Activated CD4-positive, alpha-beta memory T cell treated with anti-CD3 and anti-CD28 coated beads, Interleukin-2, amount 10 ng/mL, durations not matched to agents 7 days and 5 days (primary cell): ENCODE measurements at places on chromosomes 11 and 22. TPM values are rescaled to one million over a fixed set of nuclear protein-coding genes. Genes with fewer than 3 reads are reported as not detected.

- peak; percentile 63 for DNase-seq
- no peak overlapping the region for H3K4me3 ChIP-seq
- H3K36me3 ChIP-seq: no peaks in the 10 kb centered on the region
- H3K27me3 ChIP-seq: peaks cover 17% of the 10 kb centered on the region
- peaks cover 30% of the 10 kb centered on the region for H3K4me1 ChIP-seq
Observed at GRCh38 chr11:61756452-61757212, 4.2 kb downstream of the MYRF start.

- H3K4me1 ChIP-seq: peaks cover 58% of the 10 kb centered on the region
- H3K27me3 ChIP-seq: no peaks in the 10 kb centered on the region
- no peak overlapping the region for H3K4me3 ChIP-seq
- peak overlapping the region; percentile 98 for H3K27ac ChIP-seq
- DNase-seq: no peak
Observed at GRCh38 chr22:25735650-25736049, 6.3 kb upstream of the MYO18B start.

DNA sequence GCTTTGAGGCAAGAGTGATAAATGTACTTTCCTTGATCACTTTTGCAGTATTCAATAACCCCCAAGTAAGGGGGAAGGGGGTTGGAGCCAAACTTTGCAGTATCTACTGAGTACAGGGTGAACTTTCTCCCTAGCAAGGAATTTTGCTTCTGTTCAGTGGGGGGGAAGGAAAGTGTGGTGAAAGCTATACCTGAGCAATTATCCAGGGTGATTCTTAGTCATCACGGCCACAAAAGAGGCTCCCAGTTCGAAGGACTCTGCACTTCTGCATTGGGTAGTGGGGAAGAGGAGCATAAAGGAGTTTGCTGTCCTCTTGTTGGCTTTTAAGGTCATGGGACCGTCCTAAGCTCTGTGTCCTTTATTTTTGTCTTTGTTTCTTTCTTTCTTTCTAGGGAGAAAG, 346.5 kb upstream of the SYN3 start:
- H3K4me1 ChIP-seq: no peaks in the 10 kb centered on the region
- H3K36me3 ChIP-seq: no peaks in the 10 kb centered on the region
- H3K4me3 ChIP-seq: no peak overlapping the region
- H3K27me3 ChIP-seq: no peaks in the 10 kb centered on the region
- DNase-seq: no peak
- no peak overlapping the region for H3K27ac ChIP-seq

DNA sequence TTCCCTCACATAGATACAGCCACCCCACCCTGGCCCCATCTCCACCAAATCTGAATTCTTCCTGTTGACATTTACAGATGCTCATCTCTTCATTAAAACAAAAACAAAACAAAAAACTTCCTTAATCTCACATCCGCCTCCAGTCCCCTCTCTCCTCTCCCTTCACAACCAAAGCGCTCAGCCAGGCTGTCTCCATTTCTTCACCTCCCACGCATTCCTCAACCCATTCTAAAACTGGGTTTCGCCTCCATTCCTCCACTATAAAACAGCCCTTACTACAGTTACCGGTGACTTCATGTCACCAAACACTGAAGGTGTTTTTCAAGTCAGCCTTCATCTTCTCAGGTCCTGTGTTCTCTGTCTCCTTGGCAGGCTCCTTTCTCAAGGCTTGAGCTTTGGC, 9.6 kb downstream of the BACE1-AS start:
- no peaks in the 10 kb centered on the region for H3K36me3 ChIP-seq
- peaks cover 5% of the 10 kb centered on the region for H3K4me1 ChIP-seq
- no peaks in the 10 kb centered on the region for H3K27me3 ChIP-seq
- DNase-seq: no peak
- H3K27ac ChIP-seq: no peak overlapping the region
- no peak overlapping the region for H3K4me3 ChIP-seq

- H3K27ac ChIP-seq: no peak overlapping the region
- H3K36me3 ChIP-seq: no peaks in the 10 kb centered on the region
- H3K4me3 ChIP-seq: no peak overlapping the region
- H3K4me1 ChIP-seq: no peaks in the 10 kb centered on the region
- DNase-seq: no peak
Observed at GRCh38 chr11:132579136-132579535, 953.2 kb downstream of the OPCML start.

DNA sequence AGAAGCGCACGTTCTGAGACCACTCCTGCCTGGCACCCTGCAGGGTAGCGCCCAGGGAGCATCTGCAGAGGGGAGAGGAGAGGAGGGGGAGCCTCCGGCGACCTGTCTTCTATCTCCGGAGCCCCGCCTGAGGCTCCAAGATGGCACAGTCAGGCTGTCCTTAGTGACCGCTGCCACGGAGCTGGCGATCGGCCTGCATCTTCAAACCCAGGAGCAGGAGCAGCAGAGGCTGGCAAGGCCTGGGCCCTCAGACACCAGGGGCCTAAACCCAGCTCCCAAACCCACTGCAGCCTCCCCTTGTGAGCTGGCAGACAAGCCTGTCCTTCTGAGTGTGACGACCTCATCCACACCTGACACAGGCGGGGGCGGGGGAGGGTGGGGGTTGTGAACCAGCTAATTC, 34.9 kb downstream of the TOLLIP start:
- no peak for DNase-seq
- H3K36me3 ChIP-seq: no peaks in the 10 kb centered on the region
- H3K4me3 ChIP-seq: no peak overlapping the region
- H3K27ac ChIP-seq: no peak overlapping the region
- H3K27me3 ChIP-seq: no peaks in the 10 kb centered on the region

DNA sequence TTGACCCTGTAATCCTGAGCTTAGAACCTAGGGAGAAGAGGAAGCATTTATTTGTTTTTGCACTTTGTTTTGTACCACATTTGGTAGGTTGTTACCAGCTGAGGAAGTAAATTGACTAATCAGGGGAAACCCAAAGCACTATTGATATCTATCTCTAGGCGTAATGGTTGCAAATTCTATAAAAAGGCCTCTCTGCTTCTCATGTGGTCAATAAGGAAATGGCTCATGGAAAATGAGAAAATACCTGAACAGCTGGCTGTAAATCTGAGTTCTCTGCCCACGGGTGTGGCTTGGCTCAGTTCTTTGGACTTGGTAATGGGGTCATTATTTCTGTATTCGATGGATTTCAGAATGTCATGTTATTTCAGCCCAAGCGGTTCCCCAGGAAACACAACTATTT, 42.4 kb downstream of the BARX2 start:
- H3K36me3 ChIP-seq: no peaks in the 10 kb centered on the region
- DNase-seq: no peak
- H3K4me3 ChIP-seq: no peak overlapping the region
- no peak overlapping the region for H3K27ac ChIP-seq
- peaks cover 9% of the 10 kb centered on the region for H3K4me1 ChIP-seq
- H3K27me3 ChIP-seq: no peaks in the 10 kb centered on the region

Gene POTEH
- total RNA-seq: not detected

Gene DGAT2
- total RNA-seq: 1.4 TPM
